CD4-positive, alpha-beta T cell treated with Interleukin-10 for 1 hour (primary cell): ENCODE measurements at places on chromosomes 1 and 21.

GRCh38 chr1:12275370-12275769 is 45.5 kb downstream of the VPS13D start:
- DNase-seq: peak; percentile 27

DNA sequence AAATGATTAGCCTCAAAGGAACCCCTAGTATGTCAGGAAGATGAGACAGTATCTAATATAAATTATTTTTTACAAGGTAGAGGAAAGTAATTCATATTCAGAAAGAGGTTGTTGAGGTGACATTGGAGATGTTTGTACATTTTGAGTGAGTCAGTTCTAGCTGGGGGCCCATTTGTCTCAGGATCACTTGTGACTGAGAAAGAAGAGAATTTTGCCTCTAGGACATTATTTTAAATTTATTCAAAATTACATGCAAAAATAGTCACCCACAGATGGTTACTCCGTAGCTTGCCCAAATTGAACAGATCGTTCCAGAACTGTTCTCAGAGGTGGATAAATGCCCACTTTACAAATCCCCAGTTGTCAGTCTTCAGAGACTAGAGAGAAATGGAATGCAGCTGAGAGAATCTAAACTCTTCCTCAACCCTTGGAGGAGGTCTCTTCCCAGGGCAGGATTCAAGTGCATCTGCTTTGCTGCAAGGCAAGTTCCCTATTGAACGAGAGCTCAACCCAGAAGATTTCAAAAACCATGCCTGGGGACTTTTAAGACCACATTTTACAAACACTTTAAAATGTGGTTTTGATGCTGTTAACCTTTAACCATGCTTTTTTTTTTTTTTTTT is 987.8 kb upstream of the ADAMTS5 start:
- DNase-seq: no peak

DNA sequence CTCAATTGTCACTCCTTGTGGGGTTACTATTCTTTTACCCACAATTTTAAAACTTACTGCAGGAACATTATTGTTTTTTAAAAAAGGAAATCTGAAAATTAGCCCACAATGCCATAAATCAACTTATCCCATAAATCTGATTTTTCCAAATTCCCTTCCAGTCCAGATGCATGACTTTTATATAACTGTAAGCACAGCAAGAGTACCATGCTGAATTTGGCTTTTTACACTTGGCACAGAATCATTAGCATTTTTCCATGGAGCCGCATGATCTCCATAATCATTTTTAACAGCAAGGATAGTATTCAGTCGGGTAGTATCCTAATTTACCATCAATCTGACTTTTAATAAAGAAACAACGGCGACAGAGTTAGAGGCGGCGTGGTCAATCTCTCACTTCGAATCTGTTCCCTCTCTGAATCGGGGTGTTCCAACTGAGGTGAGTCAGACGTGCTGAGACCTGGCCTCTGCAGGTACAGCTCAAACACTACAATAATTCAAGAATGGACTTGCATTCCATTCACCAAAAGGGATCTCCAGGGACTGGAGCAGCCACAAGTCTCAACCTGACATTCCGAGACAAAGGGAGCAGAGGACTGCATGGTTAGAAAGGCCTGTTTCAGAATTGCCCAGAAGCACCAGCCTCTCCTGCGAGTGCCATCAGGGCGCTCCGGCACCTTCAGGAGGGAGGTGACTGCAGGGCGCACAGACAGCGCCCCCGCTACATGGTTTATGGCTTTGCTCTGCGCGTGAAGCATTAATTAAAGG is 48.9 kb downstream of the SLC66A1 start:
- no peak for DNase-seq

DNA sequence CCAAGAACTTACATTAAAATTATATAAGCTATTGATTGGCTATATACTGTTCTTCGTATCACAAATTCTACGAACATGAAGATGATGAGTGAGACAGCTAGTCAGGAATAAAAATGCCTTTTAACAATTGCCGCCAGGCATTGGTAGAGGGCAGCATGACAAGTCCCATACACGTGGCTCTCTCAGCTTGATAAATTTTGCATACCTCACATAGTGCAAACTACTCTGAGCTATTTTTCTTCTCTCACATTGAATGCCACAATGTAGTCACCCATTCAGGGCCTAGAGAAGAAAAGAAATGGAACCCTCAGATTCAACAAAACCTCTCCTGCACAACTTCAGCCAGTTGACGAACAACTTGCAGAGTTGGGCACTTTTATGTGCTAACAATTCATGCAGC is 27.0 kb upstream of the FMO2 start:
- DNase-seq: no peak

- no peak for DNase-seq
Measured at GRCh38 chr1:53599481-53599880, 139.5 kb downstream of the GLIS1 start.

DNA sequence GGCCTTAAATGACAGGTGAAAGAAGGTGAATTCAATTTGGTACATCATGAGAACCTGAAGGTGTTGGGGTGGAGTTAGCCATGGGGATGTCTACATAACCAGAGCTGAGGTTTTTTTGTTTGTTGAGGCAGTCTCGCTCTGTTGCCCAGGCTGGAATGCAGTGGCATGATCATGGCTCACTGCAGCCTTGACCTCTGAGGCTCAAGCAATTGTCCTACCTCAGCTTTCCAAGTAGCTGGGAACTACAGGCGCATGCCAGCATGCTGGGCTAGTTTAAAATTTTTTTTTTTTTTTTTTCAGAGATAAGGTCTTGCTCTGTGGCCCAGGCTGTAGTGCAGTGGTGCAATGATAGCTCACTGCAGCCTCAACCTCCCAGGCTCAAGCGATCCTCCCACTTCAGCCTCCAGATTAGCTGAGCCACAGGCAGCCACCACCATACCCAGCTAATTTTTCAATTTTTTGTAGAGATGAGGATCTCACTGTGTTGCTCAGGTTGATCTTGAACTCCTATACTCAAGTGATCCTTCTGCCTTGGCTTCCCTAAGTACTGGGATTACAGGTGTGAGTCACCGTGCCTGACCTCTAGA is 1.9 kb upstream of the MPZ start:
- no peak for DNase-seq

DNA sequence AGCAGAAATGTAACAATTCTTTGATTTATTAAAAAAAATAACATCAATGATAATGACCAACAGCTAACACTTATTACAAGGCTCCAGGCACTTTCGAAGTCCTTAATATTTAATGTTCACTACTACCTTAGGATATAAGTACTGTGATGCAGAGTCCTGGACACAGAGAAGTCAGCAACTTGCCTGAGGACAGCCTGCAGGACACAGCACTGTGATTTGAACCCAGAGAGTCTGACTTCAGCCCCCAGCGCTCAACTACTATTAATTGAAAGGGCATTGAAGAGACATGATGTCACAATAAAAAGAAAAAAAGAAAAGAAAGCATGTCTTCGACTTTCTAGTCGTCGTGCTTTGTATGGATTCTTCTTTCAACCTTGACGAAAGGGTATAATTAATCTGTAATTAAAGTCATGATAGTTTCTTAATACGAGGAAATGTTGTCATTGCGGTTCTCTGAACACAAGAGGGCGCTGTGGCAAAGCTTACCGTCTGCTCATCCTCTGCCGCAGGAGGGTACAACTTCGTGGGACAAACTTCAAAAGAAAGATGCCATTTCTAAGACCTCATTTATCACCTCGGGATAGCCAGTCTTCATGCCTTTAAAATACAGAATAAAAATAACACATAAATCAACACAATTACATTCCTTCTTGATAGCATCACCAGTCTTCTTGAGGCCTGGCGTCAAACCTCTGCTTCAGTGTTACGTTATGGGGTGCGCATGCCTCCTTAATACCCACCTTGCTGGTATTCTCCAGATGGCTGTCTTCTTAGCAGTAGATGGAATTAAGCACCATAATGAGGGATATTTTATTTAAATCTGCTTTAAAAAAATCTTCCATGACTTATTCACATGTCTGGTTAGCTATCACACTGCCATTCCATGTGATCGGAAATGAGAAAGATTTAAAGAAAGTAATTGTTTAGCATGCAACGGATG is 240.1 kb downstream of the DISC1 start:
- peak; percentile 64 for DNase-seq

DNA sequence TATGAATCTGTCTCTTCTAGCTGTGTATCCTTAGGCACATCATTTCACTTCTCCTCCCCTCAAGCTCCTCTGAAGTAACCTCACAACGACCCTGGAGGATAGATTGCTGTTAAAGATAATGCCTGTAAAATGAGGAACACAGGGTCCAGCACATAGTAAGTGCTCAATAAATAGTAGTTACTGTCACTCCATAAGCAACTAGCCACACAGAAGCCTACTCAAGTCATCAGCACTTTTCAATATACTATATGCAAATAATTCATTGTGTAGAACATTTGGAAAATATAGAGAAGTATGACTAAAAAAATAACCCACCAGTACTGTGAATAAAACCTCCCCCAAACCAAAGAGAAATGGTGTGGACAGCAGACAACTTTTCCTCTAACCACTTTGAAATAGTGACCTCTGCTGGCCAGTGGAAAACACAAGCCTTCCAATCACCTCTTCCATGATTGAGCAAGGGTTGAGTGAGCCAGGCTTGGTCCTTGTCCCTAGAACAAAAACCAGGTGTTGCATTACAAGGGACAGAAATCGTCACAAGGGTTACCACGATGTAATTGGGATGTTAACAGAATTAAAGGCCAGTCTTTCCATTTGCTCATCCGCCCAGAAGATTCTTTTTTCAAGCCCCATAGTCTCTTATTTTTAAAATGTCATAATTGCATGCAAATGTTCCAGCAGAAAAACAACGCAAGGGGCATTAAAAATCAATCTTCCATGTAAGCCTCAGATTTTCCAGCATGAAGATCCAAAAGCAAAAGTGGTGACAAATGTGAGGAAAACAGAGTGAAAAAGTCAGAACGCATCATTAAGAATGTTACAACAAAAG is 15.7 kb upstream of the GLIS1 start:
- peak; percentile 39 for DNase-seq

DNA sequence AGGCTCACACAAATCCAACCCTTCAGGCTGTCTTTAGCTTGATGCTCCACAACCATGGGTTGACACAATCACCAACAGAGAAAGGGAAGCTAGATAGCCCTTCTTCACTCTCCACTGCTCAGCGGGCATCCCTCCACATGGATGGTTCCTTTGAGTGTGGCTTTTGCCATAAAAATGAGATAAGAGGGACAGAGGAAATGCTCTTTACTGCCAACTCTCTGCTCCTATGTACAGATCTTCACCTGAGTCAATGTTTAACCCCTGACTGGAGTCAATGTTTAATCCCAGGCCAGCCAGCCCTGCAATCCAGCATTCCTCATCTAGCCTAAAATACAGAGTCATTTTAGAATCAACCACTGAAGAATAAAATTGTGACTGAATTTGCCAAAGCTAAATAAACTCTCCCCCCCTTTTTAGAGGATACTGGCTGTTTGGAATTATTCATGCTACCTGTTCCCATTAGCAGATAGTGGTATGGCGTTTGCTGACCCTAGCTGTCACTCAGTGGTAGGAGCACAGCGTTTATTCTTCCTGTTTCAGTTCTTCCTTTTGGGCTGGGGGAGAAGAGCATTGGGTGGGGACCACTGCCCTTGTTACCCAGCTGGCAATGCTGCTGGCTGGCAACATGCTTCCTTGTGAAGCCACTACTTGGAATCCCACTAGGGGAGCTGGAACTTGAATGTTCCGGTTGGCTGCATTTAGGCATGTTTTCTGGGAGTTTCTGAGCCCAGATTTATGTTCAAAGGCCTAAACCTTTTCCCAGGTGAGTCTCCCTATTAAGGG is 5.2 kb upstream of the PIGR start:
- no peak for DNase-seq

- DNase-seq: no peak
Measured at GRCh38 chr1:41496080-41497055, 11.9 kb upstream of the EDN2 start.

DNA sequence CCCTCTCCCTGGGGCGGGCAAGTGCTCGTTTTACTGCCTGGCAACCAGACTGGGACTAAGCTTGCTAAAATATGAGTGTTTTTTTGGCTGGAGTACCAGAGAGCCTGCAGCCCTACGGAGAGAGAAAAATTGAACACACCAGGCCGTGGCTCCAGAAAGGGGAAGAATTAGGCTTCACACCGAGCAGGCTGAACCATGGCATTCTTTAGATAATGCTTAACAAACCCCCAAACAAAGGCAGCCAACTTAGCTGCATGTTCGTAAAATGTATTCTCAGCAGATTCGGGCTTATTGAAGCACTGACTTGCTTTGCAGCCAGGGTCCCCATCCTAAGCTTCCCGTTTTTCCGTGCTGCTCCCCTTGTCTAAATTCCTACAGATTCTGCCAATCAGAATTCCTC is 76.6 kb downstream of the LMX1A start:
- DNase-seq: no peak

- no peak for DNase-seq
Measured at GRCh38 chr1:59113876-59114457, 182.9 kb upstream of the FGGY start.

DNA sequence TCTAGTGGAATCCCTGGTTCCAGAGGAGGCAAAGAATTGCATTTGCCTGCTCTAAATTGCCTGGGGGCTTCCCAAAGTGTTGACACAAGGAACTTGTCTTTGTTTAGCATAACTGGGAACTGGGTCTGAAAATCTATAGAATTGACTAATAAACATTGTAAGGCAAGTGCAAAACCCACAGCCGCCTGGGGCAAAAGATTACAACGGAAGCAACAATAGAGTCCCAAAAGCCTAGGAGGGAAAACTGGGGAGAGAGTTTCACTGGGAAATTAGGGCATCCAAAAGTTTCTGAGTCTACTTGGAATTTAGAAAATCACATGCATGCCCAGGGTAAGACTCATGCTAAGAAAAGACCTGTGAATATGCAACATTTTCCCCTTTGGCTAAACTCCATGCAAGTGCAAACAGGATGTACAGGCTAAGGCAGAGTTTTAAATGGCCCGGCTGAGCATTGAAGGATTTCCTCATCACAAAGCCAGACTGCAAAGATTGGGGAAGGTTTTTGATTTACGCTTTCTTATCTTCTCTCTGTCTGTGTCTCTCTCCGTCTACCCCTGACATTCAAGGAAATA is 725.3 kb upstream of the NCAM2 start:
- no peak for DNase-seq

GRCh38 chr21:38170283-38170682 is 86.5 kb upstream of the KCNJ15 start:
- DNase-seq: no peak

DNA sequence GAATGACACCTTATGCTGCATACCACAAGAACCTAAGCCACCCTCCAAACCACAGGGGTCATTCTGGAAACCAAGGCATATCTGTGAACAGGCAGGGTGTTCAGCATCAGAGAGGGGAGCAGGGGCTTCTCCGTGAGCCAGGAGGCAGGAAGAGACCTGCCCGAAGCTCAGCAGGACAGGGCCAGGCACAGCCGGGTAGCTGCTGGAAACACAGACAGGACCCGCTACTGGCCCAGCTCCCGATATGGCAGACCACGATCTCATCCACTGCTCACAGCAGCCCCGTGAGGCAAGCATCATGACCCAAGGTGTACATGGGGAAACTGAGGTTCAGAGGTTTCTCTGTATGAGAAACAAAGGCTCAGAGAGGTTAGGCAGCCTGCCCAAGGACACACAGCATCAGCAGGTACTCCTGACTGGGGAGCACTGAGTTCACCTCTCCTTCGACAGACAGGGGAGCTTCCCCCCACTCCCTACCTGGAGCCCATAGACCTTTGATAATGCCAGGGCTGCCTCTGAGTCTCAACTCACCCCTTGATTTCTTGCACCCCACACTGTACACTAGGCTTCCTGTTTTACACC is 317.7 kb downstream of the MATN1 start:
- no peak for DNase-seq

- no peak for DNase-seq
Measured at GRCh38 chr1:29707796-29708195, 471.5 kb downstream of the PTPRU start.
